ENCODE measurements at places on chromosomes 7 and 10. TPM values are rescaled to one million over a fixed set of nuclear protein-coding genes. Genes with fewer than 3 reads are reported as not detected.

DNA sequence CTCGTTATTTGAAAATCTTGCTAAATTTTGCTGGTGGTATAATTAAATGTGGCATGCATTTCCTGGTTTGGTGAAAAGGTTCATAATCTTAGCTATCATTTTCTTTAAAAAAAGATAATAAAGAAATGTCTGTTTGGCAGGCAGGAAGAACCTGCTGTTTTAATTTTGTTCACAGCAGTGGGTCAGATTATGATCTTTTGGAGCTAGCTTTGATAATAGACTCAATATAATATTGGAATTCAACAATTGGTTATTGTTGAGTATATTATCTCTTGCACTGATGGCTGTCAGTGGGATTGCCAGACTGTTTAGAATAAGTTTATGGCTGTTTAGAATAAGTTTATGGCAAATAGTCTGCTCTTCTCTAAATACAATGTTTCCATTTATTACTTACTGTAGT lies 35.1 kb downstream of the MXI1 start:
- H3K27ac ChIP-seq = no peak overlapping the region
- H3K27me3 ChIP-seq = no peaks in the 10 kb centered on the region
- no peak for DNase-seq
- H3K36me3 ChIP-seq = peaks cover 3% of the 10 kb centered on the region
- no peak overlapping the region for H3K4me3 ChIP-seq

Gene CFAP70
- total RNA-seq = 0.86 TPM

Gene SLC26A3
- not detected for total RNA-seq

Gene TAS2R4
- total RNA-seq = 0.62 TPM

Gene UPK3B
- not detected for total RNA-seq

Gene PSMA2
- total RNA-seq = 179 TPM

DNA sequence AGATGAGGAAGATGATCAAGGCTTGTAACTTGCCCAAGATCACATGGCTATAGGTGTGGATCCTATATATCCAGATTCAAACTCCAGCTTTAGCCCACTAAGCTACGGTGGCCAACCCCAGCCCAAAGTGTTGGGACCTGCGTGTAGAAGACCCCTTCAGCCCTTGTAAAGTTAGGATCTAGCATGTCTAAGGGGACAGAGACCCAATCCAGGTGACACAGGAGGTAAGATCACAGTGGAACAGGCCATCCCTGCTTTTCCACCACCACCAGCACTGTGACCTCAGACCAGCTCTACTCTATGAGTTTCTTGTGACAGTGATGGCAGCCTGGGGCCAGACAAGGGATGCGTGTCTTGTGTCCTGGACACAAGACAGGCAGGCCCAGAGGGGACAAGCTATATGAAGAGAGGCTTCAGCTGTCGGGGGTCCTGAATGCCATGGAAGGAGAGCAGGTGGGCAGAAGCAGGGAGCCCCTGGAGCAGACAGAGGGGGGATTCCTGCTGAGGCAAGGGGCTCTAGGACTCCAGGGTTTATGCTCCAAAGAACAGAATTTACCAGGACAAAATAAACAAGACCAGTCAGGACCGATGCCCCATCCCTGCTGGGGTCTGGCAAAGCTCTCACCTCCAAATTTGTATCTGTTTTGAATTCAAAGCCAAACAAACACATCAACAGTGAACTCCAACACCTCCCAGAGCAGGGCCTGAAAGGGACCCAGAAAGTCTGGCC lies 10.4 kb downstream of the GPRIN2 start:
- DNase-seq = peak; percentile 37
- H3K27me3 ChIP-seq = peaks cover 4% of the 10 kb centered on the region
- no peak overlapping the region for H3K27ac ChIP-seq
- no peak overlapping the region for H3K4me3 ChIP-seq

GRCh38 chr7:37820708-37821468 lies 27.5 kb upstream of the NME8 start:
- H3K27me3 ChIP-seq = no peaks in the 10 kb centered on the region
- no peaks in the 10 kb centered on the region for H3K4me1 ChIP-seq
- H3K27ac ChIP-seq = no peak overlapping the region
- DNase-seq = no peak
- H3K36me3 ChIP-seq = no peaks in the 10 kb centered on the region

GRCh38 chr10:1347962-1348772 lies 292.0 kb downstream of the WDR37 start:
- no peak overlapping the region for H3K4me3 ChIP-seq
- no peaks in the 10 kb centered on the region for H3K27me3 ChIP-seq
- no peaks in the 10 kb centered on the region for H3K4me1 ChIP-seq

Measured in CD8-positive, alpha-beta memory T cell (primary cell).